ENCODE measurements at places on chromosomes 1 and 21.
A peak's percentile ranks its signal among the peaks of the same experiment; 100 is the strongest.

GRCh38 chr1:20717452-20718342, at the start of gene KIF17:
Gene KIF17 (minus strand): TSS chr1:20718007. CDS start chr1:20717706, 301 bp downstream.
- DNase-seq: peak; percentile 69

DNA sequence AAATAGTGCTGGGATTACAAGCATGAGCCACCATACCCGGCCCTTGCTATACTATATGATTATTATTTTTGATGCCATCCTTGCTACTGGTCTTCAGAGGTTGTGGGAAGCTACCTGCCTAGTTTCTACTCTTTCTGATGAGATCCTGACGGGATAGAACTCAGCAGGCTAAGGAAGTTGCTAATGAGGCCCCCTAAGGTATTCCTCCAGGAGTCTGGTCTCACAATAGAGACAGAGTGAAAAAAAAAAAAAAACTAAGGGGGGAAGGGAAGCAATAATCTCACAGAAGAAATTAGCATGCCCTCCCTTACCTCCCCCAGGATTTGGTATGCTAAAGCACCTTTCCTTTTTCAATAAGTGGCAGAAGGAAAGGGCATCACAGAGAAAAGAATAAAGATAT, 17.6 kb downstream of the INTS3 start:
- DNase-seq: no peak

GRCh38 chr1:205669341-205670149, 10.8 kb downstream of the SLC45A3 start:
- DNase-seq: peak; percentile 21

DNA sequence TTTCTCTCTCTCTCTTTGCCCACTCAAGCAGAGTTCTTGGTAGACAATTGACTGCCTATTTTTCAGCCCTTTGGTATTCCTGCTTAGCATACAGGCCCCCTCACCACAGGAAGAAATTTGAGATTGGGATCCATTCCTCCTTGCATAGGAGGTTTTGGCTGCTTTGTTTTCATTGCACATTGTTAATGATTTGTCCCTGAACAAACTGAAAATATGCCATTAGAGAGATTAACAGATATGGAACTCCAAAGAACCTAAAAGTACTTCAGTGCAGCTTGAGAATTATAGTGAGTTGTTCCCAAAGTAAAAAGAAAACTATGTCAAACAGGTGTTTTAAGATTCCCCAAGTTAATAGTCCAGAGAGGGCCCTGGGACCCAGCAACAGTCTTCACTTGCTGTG, 200.0 kb downstream of the TTLL7 start:
- DNase-seq: no peak

- DNase-seq: no peak
Measured at GRCh38 chr1:219731771-219732170, 118.9 kb upstream of the ZC3H11B start.

DNA sequence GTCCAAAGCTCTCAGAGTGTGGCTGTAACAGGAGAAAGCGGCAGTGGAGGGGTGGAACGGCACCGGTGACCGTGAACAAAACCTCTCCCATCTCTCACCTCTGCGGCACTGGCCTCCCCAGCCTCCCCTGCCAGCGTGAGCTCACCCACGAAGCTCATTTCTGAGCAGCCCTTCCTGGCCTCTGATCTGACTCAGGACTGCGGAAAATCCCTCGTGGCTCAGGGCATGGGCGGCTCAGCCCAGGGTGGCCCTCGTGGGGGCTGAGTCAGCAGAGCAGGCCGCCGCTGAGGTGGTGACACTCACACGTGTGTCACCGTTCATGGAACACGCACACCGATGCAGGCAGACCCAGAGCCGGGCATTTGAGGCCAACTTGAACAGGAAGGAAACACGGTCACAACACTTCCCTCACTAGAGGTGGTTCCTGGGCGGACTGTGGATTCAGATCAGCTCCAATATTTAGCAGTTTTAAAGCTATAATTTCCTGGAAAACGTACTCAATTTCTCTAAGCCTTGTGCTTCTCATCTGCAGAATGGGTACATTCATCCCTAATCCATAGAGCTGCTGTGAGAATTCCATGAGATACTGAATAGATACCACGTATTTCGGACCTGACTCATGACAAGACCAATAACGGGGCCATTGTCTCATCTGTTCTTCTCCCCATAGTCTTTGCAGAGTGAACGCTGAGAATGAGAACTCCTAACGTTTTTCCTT, 115.0 kb upstream of the TMPRSS2 start:
- DNase-seq: peak; percentile 50

GRCh38 chr1:2983706-2984398, 37.4 kb upstream of the ACTRT2 start:
- DNase-seq: no peak

DNA sequence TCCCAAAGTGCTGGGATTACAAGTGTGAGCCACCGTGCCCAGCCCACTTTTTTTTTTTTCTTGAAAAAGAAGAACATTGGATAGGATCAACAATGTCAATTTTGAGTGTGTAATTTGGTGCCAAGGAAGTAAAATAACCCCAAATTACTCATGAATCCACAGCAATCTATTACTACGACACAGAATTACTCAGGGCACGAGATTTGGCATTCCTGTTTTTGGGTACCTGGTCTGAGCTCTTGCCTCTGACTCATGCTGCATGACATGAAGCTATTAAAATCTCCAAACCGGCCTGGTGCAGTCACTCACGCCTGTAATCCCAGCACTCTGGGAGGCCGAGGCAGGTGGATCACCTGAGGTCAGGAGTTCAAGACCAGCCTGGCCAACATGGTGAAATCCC, 10.4 kb downstream of the RNF19B start:
- DNase-seq: no peak

- no peak for DNase-seq
Measured at GRCh38 chr1:84855168-84855567, 37.8 kb downstream of the LPAR3 start.

- no peak for DNase-seq
Measured at GRCh38 chr1:28123461-28123961, 35.1 kb upstream of the EYA3 start.

- DNase-seq: no peak
Measured at GRCh38 chr1:9730096-9730901, 78.8 kb downstream of the PIK3CD start.

DNA sequence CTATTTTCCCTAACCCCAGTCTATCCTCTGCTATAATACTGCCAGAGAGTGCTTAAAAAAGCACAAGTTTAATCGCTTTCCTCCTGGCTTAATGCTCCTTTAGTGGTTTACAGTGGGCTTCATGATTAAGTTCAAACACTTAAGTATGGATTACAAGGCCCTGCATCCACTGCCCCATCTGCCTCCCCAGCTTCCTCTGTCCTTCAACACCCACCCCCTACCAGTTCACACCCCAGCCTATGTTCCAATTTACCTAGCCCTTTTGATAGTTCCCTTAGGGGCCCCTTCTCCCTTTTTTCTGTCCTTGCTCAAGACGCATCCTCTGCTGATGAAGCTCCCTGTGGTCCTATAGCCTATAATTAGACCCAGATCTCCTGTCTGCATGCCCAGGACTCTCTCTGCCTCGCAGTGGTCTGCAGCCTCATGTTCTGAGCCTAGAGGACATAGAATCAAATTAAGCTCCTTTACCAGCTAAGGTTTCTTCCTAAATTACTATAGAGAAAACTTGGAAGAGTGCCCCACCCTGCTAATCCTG, 212.5 kb downstream of the FGGY start:
- no peak for DNase-seq

DNA sequence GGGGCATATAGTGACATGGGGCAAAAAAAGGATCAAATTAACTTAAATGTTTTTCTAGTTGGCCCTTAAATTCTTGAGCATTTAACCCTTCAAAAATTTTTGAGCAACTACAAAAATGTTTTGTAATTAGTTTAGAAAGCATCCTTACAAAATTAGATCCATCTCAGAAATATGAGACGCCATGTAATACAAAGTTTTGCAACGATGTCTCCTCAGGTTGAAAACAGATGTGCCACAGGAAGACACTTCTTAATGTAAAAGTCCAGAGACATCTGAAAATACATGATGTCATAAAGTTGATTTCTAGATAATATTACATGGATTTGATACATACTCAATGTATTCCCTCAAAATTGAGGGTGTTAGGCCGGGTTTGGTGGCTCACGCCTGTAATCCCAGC, 37.5 kb downstream of the CD46 start:
- DNase-seq: no peak

GRCh38 chr1:178768423-178768822, 43.4 kb downstream of the RALGPS2 start:
- DNase-seq: no peak

DNA sequence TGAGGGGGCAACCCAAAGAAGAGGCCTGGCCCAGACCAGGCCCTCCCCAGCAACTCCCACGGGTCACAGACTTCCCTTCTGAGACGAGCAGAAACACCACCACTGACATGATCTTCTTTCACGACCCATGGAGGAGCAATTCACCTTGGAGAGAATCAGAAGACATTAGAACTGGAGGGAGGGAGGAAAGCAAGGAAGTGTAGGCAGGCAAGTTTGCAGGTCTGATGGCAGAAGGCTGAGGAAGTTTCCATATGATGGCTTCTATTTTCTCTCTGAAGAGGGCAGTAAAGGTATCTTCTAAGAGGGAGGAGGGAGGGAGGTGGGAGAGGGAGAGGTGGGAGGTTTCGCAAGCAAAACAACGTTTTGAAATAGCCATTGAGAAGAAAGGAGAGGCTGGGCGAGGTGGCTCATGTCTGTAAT, 1.4 kb upstream of the UBXN10 start:
- DNase-seq: no peak

- no peak for DNase-seq
Measured at GRCh38 chr1:114224196-114224907, 70.7 kb upstream of the SYT6 start.

GRCh38 chr1:200891774-200892157, 2.9 kb upstream of the INAVA start:
- DNase-seq: no peak

Measured in stimulated activated naive CD8-positive, alpha-beta T cell treated with anti-CD3 and anti-CD28 coated beads, Interleukin-15, Interleukin-2, amounts not matched to agents 100 U/mL and 50 U/mL, for 24 hours (primary cell).